GM23338 (cell line): ENCODE measurements at places on chromosomes 12 and 14. TPM values are rescaled to one million over a fixed set of nuclear protein-coding genes. Genes with fewer than 3 reads are reported as not detected.
A peak's percentile ranks its signal among the peaks of the same experiment; 100 is the strongest.

DNA sequence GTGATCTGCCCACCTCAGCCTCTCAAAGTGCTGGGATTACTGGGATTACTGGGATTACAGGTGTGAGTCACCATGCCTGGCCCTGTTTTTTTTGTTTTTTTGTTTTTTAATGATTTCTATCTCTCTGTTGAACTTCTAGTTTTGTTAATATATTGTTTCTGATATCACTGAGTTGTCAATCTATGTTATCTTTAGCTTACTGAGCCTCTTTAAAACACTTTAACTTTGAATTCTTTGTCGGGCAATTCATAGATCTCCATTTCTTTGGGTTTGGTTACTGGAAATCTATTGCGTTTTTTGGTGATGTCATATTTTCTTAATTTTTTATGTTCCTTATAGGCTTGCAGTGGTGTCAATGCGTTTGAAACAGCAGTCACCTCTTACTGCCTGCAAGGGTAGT, 9.2 kb upstream of the KLRG1 start:
- no peak for DNase-seq

The DEPDC4 gene
- total RNA-seq, result 2.2 and 2.5 TPM in 2 replicates

DNA sequence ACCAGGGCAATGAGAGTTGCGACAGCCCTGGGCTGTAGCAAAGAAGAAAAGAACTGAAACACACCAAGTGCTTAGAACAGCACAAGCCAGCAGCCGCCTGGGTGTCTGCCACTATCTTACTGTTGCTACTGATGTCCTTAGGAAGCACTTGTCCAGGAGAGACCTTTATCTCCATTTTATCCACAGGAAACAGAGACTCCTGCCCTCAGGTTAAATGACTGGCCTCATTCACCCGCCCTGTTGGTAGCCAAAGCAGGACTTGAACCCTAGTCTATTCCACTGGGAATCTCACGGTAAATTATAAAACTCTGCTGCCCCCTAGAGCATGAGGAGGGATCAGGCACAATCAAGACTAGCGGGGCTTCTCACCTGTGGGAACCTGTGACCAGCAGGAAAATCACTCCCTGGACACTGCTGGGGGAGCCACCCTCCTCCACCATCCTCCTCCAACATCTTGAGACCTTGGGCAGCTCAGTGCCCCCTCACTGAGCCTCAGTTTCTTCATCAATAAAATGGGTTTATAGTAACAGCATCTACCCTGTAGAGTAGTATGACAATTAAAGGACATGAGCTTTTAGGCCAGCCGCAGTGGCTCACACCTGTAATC, 20.5 kb upstream of the TESC start:
- peak; percentile 84 for DNase-seq

The CCDC175 gene
- total RNA-seq, result not detected in 2 replicates
